ENCODE measurements at places on chromosomes 7 and 10.

DNA sequence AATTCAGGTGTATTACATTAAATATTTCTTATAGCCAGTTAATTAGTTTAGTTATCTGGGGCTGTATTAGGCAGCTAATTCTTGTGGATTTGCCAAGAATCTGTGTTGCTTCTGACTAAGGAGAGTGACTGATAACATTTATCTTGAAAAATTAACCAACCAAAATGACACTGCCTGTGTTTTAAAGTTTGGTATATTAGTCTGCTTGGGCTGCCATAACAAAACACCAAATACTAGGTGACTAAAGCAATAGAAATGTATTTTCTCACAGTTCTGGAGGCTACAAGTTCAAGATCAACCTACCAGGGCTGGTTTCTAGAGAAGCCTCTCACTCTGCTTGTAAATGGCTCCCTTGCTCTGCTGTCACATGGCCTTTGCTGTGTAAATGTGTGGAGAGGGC, 12.9 kb downstream of the EXOC4 start:
- no peak for DNase-seq

DNA sequence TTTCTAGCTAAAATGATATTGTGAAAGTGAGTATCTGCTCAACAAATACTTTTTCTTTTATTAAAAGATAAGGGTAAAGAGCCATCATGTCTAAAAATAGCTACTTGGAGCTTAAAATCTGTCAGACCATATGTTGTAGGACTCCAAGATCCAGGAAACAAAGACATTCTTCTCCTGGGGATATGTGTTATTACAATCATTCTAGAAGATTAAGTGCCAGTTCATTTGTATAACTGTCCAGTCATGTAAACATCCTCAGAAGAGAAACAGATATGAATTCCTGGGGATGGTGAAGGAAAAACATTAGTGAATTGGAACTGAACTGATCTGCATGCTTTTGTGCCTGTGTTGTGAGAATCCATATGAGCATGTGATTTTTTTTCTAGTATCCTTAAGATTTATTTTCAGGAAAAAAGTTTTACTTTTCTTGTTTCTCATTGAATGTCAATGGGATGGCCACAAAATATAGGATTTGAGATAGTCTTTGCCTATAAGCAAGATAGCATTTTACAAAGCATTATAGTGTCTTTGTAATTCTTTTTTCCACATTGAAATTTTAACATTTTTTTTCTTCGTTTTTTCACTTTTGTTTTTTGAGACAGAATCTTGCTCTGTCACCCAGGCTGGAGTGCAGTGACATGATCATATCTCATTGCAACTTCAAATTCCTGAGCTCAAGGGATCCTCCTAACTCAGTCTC, 14.4 kb upstream of the MTERF1 start:
- DNase-seq: no peak

GRCh38 chr10:90712529-90712928, 145.3 kb downstream of the HTR7 start:
- DNase-seq: no peak

DNA sequence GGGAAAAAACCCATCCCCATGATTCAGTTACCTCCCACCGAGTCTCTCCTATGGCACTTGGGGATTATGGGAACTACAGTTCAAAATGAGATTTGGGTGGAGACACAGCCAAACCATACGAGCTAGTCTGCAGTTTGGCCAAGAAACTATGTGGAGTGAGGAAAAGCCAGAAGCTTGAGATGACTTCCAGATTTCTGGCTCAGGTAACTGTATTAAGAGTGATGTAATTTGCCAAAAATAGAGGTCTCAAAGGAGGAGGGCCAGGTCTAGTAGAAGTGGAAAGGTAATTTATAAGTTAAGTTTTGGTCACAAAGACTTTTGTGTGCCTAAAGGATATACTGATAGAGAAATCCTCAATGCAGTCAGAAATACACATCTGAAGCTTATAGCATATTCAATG, 279.7 kb upstream of the MGMT start:
- no peak for DNase-seq

- DNase-seq: no peak
Measured at GRCh38 chr10:119945805-119946204, 53.3 kb downstream of the SEC23IP start.

All from stimulated activated CD4-positive, alpha-beta T cell treated with anti-CD3 and anti-CD28 coated beads, Interleukin-1b, Interleukin-23, amount 100 ng/mL, for 1 hour (primary cell).